ENCODE measurements at places on chromosomes 2 and 18.

GRCh38 chr2:28754321-28754720 lies 2.7 kb downstream of the PPP1CB start:
- no peak for DNase-seq

DNA sequence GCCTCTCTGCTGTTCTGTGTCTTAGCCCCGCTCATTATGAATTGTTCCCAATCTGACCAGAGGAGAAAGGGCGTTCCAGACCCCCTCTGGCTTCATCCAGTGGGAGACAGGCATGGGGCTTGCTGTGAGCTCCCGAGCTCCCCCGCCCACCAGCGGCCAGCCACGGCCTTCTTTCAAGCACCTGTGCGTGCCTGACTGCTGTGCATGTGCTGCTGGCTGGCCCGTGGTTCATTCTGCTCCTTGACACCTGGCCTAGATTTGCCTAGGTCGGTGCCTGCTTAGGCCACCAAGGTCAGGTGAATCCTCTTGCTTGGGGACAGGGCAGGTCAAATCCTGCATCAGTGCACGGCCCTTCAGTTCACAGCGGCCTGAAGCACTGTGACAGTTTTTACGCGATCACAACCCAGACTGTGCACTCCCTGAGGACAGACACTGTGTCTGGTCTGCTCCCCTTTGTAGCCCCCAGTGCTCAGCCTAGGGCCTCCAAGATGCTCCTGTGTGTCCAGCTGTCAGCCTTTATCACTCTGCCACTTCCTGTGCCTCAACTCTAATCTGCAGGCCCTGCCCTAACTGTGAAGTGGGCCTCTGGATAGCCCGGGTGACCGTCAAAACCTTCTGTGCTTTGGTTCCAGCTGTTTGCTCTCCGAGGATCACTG lies 3.6 kb upstream of the LPIN1 start:
- DNase-seq: no peak

DNA sequence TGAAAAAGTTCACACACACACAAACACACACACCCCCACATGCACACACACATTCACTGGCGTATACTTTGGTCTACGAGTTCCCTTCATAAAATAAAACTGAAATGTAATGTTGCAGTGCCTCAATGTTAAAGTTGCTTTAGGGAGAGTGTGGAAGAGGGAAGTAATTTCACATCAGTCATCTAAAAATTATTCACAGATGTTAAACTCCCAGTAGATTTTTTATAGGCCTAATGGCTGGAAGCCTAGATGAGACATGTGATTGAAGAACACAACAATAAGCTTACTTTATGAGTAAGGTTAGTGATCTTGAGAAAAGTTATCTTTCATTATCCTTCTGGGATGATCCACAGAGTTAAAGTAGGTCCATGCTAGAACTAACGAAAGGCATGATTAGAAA lies 506.7 kb upstream of the CNTNAP5 start:
- no peak for DNase-seq

GRCh38 chr2:238438856-238439849 lies 12.4 kb downstream of the ASB1 start:
- DNase-seq: peak; percentile 54

- DNase-seq: no peak
Observed at GRCh38 chr2:240328526-240328925, 106.9 kb upstream of the GPC1 start.

DNA sequence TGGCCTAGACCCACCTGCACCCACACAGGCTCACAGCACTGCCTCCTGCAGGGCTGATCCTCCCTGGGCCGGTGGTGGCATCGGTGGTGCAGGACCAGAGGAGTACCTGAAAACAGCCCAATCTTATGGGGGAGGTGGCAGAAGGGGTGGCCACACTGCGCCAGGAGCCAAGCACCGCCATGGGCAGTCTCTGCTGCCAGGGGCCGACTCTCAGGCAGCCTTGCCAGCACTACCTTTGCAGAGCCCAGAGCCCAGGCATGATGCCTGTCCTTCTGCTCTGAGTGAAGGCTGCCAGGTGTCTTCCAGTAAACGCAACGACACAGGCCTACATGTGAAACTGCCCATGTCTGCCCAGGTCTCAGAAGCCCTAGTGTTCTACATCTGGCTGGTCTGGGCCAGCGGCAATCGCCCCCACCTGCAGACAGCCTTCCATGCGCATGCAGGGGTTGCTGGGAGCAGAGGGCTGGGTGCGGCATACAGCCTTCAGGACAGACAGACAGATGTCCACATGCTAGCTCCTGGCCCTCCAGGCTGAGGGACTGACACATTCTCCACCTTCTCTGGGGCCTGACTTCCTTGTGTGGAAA lies 6.8 kb downstream of the HS6ST1 start:
- DNase-seq: no peak

GRCh38 chr2:204794624-204795023 lies 249.3 kb downstream of the PARD3B start:
- no peak for DNase-seq

- DNase-seq: peak; percentile 4
Observed at GRCh38 chr18:23341383-23341782, 111.7 kb upstream of the RIOK3 start.

DNA sequence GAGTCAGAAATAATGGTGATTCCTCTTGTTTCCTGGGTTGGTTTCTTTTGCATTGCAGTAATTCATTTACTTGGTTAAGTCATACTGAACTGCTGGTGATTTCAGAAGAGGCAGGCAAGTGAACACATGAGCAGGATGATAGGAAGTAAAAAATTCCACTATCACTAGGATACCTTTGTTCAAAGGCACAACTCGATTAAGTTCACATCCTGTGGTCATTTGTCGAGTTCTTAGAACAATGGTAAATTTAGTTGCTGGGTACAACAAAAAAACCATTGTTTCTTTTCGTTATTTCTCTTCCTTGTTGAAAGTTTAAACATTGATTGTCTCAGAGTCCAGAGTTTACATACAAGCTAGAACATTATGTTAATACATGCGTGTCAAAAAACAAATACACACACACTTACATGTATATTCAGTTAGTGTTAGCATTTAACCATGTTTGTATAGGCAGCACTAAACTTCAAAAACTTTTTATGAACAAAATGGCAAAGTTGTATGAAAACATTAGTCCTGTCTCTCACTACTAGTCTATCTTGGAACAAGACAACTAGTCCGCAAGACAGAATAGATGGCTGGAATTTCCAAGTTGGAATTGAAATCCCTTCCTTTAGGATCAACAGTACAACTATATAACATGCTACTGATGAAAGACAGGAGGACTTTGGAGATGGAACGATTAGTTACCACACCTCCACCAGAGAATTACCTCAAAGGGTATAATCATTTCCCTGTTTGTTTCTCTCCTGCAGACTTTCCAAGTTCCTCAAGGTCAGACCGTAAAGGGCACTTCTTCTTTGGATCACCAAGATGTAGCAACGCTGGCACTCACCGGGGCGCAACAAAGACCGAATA lies 26.2 kb downstream of the STK39 start:
- no peak for DNase-seq

DNA sequence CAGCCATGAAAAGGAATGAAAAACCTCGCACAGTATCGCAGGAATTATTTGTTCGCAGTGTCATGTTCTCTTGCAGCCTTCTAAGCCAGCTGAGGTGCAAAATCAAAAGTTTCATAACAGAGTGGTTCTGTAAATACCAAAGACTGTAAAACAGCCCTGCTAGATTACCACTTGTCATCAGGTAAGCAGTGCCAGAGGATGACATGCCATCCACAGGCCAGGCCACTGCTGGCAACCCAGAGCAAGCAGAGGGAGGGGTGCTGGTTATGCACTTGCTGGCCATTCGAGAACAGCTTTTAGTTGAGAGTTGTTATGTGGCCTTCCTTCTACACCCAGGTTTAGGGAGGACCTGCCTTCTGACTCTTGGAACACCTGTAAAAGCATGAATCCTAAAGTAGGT lies 114.3 kb upstream of the MGAT5 start:
- DNase-seq: no peak
